ENCODE measurements at places on chromosomes 11 and 22.
A peak's percentile ranks its signal among the peaks of the same experiment; 100 is the strongest.

DNA sequence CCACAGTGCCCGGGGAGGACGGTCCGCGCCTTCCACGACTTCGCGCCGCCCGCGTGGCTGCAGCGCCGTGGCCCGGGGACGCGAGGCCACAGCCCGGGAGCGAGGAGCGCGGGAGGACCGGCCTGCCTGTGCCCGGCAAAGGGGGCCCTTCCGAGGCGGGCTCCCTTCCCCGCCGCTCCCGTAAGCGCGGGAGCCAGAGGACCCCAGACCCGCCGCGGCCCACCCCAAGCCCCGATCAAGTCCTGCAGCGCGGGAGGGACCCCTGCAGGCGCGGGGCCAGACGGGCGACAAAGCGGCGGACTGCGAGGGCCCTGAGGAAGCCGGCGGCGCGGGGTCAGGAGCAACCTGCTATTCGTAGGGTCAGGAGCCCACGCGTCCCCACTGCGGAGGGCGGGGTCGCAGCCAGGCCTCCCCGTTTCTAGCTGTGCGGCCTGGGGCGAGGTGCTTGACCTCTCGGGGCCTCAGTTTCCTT is 110.3 kb downstream of the WNT7B start:
- no peak for DNase-seq

DNA sequence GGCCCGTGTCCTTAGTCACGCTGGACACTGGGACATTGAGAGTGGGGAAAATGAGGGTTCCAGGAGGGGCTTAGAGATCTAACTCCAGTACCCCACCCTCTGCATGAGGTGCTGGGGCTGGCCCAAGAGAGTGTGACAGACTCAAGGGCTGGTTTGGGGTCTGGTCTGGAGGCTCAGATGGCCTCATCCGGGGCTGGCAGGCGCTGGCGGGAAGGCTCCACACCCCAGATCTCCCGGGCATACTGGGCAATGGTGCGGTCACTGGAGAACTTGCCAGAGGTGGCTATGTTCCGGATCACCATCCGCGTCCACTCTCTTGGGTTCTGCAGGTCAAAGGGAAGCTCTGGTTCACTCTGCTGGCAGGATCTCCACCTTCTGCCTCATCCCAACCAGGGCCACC is 2.5 kb upstream of the RASGRP2 start:
- no peak for DNase-seq

DNA sequence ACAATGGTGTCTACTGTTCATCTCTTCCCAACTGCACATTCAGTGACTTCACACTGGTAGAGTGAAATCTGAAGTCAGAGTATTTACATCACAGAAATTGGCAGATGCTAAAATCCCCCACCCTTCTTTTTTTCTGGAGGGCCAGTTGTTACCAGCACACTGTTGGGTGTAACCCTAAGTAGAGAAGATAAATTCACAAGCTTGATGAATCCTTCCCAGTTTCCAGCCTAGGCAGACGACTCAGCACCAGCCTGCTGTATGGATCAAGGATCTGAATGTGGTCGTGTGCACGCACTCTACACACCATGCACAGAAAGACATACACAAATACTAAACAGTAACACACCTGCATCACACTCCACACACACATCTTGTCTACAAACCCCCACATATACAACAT is 46.0 kb downstream of the ARRB1 start:
- DNase-seq = no peak

DNA sequence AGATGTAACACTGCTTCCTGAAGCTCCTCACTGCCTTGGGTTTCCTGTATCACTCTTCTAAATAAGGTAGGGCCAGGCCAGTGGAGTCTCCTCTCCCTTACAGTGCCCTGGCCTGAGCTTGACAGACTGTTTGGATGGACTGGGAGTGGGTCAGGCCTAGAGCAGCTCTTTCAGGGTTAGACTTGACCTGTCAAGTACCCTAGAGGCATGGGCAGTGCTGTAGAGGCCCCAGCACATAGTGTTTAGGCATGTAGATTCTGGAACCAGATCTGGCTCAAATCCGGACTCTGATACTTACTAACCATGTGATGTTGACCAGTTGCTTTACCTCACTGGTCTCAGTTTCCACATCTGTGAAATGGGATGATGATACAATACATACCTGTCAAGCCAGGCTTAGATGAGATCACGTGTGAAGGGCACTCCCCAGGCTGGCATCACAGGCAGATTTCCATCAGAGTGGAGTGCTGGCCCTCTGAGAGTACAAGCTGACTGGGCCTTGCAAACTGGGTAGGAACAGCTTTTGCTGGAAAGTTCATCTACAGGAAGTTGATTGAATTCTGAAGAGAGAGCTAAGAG is 1.4 kb upstream of the MICAL2 start:
- DNase-seq = no peak

DNA sequence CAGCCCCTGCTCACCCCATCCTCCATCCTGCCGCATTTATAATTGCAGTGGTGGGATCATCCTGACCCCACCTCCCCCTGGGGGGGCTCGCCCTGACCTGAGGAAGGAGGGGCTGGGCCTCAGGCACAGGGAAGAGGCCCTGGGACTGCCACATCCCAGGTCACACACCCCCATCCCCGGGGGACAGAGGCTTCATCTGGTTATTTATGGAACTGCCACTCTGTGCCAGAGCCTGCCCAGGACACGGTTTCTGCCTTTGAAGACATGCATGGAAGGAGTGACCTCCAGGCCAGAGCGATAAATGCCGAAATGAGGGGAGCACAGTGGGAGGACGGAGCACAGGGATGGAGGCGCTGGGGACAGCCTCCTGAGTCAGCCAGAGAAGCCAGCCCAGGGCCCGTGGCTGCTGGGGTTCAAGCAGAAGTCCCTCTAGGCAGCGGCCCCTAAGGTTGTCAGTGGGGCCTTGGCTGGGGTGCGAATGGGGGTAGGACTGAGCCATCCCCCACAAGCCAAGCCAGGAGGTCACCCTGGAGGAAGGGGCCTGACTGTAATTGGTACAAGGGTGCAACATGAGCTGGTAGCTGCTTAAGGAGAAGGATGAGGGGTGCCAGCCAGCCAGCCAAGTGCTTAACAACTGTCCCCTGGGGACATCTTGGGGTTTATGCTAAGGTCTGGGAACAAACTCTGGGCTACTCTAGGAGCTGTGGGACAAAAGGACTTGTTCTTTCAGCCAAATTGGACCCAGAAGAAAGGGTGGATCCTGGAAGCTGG is 51.4 kb upstream of the SHISAL1 start:
- no peak for DNase-seq

GRCh38 chr11:113673550-113674396 is 32.3 kb downstream of the TMPRSS5 start:
- DNase-seq = no peak

DNA sequence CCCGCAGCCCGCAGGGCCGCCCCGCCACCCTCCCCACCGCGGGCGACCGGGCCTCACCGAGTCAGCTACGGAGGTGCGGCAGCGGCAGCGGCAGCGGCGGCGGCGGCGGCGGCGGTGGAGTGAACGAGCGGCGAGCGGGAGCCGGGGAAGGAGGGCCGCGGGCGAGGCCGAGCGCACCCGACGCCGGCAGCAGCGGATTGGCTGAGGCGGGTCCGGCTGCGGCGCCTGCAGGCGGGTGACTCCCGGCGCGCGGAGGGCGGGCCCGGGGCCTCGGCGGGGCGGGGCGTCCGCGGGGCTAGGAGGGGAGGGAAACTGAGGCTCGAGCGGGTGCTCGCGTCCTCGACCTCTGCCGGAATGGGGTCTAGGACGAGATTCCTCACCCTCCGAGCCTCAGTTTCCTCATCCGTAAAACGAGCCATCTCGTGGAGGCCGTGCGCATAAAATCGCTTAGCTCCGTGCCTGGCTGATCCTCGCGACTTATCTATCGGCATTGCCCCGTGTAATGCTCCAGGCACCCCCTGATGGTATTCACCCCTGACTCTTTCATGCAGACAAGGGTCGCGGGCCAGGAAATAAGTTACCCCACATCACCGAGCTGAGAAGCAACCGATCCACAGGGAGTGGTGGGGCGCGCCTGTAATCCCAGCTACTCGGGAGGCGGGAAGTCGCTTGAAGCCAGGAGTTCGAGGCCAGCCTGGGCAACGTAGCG is at the start of gene CPT1A:
CPT1A (minus strand) TSS at position 199 of the 709 bp plus-strand sequence. CDS start 26,442 bp downstream, outside the sequence.
- peak; percentile 76 for DNase-seq

DNA sequence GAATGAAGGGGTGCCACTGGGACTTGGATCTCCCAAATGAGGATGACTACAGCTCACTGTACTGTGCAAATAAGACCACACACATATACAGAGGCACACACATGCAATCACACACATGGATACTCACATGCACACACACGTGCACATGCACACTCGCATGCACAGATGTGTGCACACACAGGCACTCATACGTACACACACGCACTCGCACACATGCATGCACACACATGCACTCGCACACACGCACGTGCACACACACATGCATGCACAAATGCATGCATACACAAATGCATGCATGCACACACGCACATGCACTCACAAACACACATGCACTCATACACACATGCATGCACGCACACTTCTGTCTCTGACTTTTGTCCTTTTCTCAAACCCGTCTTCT is 36.0 kb downstream of the TECTA start:
- DNase-seq = no peak

- DNase-seq = no peak
These were observed 23.4 kb downstream of the OVOL1 start for GRCh38 chr11:65810046-65810868.

DNA sequence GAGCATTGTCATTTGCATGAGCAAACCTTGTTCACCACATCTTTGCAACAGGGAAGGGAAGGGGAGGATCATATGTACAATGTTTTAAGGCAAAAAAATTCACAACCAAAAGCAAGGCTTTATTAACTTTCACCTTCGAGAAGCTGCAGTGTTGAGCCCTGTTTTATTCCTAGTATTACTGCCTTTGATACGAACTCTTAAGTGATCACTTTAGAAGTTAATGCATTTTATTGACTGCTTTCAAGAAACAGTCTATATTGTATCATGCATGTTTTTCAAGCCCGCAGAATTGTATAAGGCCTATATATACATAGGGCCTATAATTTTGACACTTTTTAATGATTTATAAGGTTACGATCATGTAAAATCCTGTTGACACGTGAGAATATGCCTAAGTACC is 117.5 kb upstream of the VPREB1 start:
- DNase-seq = no peak

- peak; percentile 35 for DNase-seq
These were observed 44.7 kb upstream of the SERPIND1 start for GRCh38 chr22:20729194-20729593.

- DNase-seq = no peak
These were observed 133.2 kb downstream of the ADAMTS15 start for GRCh38 chr11:130581646-130582045.
